Esophagus muscularis mucosa (tissue), 4 donors: ENCODE measurements at places on chromosomes 3 and 15.

GRCh38 chr3:184907681-184908649 lies 96.0 kb downstream of the VPS8 start:
- no peak overlapping the region for H3K4me3 ChIP-seq
- H3K27me3 ChIP-seq: no peaks in the 10 kb centered on the region
- no peak overlapping the region for H3K27ac ChIP-seq
- H3K36me3 ChIP-seq: no peaks in the 10 kb centered on the region

GRCh38 chr3:40713795-40714194 lies 189.0 kb downstream of the ZNF621 start:
- DNase-seq: no peak
- H3K27me3 ChIP-seq: no peaks in the 10 kb centered on the region
- no peak overlapping the region for H3K4me3 ChIP-seq
- no peak overlapping the region for H3K27ac ChIP-seq

DNA sequence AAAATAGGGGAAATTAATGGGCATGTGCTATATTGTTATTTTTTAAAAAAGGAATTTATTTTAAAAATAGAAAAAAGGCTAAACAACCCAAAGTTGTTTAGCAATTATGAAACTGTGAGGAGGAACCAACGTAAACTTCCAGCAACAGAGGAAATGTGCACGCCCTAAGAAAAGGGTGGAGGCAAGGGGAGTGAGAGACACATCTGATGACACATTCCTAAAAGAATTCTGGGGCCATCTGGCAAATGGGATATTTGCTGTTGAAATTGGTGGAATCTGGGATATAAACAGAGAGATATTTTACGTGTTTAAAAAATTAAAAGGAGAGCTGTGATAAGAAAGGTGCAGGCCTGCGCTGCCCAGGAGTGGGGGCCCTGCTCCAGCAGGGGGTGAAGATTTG lies 50.8 kb upstream of the MUC13 start:
- DNase-seq: no peak
- H3K4me3 ChIP-seq: no peak overlapping the region
- H3K4me1 ChIP-seq: peaks cover 34% of the 10 kb centered on the region
- peak overlapping the region; percentile 71 for H3K27ac ChIP-seq

DNA sequence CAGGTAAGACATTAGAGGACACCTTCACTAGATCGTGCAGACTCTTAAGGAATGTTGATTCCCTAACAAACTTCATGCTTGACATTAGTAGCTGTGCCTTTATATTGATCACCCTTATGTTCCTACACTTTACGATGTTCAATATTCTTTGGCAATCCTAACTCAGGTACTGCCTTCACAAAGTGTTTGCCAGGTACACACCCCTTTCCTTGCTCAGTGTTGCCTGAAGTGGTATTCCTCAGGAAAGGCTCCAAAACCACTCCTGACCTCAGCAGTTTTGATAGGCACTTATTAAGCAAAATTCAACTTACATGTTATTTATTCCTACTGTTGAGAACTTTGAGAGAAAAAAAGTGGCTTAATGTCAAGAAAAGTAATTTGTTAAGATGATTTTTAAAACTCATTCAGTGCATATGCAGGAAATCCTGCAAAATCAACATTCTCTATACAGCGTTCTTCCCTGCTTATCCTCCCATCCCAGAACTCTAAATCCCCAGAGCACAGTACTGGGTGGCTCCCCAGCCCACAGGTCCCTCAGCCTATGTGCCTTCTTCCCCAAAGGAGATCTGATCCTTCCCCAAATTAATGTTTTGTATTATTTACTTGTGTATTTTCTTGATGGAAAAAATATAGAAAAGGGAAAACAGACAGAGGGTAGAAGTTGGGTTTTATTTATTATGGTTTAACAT lies 260.7 kb downstream of the MECOM start:
- no peak for DNase-seq
- H3K4me3 ChIP-seq: no peak overlapping the region
- H3K27me3 ChIP-seq: no peaks in the 10 kb centered on the region
- no peak overlapping the region for H3K27ac ChIP-seq

- no peak overlapping the region for H3K27ac ChIP-seq
- no peak for DNase-seq
- H3K27me3 ChIP-seq: no peaks in the 10 kb centered on the region
- no peak overlapping the region for H3K4me3 ChIP-seq
Measured at GRCh38 chr15:88115486-88116152, 140.9 kb downstream of the NTRK3 start.
